ENCODE measurements at places on chromosomes 12 and 14.

DNA sequence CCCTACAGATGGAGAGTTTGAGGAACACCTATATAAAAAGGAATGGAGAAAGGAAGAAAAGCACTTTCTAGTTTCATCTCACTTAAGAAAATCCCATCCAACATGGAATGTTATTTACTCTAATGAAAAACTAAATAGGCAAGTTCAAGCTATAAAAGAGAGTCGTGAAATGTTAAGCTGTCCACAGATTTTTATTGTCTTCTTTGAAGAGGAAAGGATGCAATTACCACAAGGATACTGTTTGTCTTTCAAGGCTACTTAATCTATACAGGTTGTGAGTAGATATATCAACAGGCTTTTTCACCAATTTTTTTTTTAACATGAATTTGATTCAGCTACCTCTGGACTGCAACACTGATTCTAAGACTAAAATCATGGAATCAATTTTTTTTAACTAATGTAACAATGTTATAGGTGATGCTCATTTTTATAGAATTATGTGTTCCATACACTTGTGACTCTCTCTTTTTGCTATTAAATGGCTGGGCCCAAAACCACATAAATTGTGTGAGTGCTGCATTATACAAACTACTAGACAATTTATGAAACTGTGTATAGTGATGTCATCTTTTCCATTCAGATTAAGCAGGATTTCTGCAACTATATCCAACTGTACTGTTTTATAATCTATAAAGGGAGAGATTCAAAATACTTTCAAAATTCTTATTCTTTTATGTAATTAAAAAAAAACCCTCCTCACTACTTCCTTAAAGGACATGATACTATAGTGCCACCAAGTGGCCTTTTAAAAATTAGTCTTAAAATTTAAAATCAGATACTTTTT is 26.8 kb upstream of the BMAL2 start:
- DNase-seq = no peak

- DNase-seq = no peak
These were observed 20.3 kb upstream of the FAIM2 start for GRCh38 chr12:49923880-49924556.

GRCh38 chr14:76768671-76769500 is 7.6 kb downstream of the VASH1 start:
- DNase-seq = no peak

DNA sequence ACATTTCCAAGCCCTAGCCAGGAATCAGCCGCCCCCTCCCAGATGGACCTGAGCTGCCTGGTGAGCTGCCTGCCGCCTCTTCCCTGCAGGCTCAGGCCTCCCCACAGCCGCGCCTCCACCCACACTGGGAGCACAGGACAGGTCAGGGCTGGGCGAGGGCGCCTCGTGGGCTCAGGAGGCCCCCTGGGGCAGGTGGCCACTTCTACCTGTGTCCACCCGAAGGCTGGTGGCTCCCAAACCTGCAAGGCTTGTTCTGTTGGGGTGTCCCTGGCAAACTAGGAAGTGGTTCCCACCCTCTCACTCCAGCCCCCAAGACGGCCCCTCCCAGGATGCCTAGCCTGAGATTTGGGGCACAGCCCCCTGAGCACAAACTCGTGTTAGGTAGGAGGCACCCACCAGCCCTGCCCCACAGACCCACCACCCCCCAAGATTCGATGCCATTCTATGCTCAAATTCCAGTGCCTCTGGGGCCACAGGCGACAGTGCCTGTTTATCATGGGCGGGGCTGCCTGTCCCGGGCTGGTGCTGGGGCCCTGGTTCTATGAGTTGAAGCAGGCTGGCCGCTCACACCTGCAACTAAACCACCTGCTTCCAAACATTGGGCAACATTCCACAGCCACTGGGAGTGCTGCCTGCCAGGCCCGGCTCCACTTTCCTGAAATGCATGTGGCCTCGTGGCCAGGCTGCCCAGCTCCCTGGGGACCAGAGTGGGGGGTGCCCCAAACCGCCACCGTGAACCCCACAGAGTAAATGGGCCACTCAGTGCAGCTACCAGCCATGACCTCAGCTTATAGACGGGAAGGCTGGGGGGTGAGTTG is 6.8 kb downstream of the MMP17 start:
- DNase-seq = no peak

- DNase-seq = no peak
These were observed 5.8 kb upstream of the TBPL2 start for GRCh38 chr14:55446127-55446736.
